Activated CD4-positive, CD25-positive, alpha-beta regulatory T cell (primary cell): ENCODE measurements at places on chromosomes 2 and 18.

DNA sequence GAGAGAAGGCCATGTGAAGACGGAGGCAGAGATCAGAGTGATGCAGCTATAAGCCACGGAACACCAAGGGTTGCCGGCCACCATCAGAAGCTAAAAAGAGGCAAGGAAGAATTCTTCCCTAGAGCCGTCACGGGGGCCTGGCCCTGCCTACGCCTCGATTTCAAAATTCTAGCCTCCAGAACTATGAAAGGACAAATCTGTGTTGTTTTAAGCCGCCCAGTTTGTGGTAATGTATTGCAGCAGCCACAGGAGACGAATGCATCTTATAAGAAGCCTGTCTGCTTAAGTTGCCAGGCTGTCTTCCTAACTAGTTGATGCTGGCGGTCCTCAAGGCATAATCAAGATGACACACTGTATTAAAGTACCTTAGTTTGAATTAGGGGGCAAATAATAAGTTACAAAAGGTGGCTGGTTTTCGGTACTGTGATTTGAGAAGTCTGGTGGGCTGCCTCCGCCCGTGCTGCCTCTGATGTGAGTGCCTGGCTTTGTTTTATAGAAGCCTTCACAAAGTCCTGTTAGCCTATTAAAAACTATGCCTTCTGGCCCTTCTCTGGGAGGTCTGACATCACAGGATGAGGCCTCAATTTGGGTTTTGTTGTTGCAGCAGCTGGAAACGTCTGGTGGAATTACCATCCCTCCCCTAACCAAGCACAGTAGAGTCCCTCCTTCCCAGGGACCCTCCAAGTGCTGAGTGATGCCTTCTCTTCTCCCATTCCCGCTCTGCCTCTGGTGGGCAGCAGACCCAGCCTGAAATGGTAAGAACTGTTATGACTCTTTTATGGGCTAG lies 53.6 kb downstream of the SRD5A2 start:
- no peak for DNase-seq

DNA sequence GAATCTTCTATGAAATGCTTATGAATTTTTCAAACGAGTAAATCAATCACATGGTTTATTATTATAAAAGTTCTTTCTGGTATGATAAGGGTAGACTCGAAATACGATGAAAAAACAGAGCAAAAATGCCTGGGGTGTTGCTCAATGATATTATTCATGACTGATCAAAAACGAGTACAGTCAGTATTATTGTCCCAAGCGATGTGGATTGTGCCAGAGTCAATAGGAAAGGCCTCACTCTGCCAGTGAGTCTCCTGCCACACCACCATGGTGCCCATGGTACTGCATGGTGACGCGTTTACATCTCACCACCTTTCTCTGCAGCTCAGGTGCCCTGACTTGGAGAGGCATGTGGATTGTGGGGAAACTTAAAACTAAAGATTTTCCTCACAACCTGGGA lies 58.5 kb downstream of the KCTD1 start:
- DNase-seq: no peak

GRCh38 chr2:133956434-133956935 lies 297.4 kb upstream of the MGAT5 start:
- no peak for DNase-seq

DNA sequence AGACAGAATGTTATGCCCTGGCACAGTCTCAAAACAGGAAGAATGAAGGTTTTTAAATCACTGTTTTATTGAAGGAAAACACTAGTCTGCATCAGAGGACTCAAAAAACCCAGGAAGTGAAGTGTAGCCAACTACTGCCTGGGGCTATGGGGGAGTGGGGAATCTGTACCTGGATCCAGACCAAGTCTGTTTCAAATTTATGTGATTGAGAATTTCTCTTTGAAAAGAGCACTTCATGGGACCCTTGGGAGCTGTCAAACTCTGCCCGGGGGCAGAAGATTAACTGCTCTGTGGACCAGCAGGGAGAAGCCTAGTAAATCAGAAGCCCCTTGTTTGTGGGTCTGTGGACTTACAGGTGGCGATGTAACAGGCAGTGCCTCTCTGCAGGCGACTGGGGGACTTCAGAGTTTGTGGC lies 45.3 kb upstream of the TANC1 start:
- DNase-seq: no peak

DNA sequence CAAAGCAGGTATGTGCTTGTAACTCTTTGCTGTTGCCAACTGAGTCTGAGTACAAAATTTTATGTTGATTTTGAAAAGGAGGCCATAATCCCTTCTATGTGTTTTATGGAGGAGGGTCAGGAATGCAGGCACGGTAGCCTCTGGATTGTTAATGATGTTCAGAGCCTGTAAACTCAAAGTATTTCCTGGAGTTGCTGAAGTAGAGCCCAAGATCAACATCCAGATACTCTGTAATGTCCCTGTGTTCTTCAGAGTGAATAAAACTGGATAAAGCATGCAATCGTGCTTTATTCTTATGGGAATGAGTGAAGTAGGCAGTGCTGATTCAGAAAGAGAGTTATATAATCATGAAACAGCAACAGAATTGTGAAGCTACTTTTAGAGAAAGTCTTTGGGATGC lies 61.8 kb upstream of the CHRNA1 start:
- DNase-seq: no peak

- DNase-seq: no peak
Measured at GRCh38 chr18:11994703-11995444, 13.6 kb downstream of the IMPA2 start.

DNA sequence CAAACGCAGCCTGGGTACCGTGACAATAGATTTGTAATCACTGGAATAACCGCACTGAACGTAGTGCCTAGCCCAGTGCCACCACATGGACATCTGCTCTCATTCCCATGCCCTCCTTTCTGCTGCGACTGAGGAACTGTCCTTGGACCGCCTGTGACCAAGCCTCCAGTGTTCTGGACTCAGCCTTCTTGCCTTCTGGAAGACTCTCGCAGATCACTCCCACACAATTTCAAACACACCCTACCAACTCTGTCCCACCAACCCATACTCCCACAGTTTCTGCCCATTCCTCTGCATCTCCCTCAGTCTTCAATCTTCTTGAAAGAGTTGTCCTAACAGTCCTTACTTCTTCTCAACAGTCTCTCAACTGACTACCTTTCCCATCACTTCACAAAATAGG lies 2.1 kb downstream of the RNF149 start:
- DNase-seq: no peak

GRCh38 chr2:160405077-160405867 lies 88.3 kb downstream of the RBMS1 start:
- no peak for DNase-seq

GRCh38 chr18:61761875-61762274 lies 130.9 kb downstream of the RNF152 start:
- DNase-seq: no peak
